ENCODE measurements at places on chromosomes 16 and 17. TPM values are rescaled to one million over a fixed set of nuclear protein-coding genes. Genes with fewer than 3 reads are reported as not detected.

DNA sequence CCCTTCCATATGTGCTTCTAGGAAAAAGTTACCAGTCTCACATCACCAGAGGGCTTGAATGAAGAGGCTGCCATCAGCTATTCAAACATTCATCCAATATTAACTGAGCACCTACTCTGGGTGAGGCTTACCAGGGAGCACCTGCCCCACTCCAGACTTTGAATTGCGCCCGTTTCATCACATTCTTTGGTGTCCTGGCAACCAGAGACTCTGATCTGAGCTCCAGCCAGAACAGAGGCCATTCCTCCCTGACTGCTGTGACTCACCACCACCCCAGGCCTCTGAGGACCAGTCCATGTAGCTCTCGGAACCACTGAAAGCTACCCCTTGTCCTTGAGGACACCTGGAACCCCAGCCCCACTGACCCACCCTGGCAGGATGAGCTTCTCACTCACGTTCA lies at the start of gene C16orf96:
TSS of gene C16orf96 (plus strand) at position 229 of the 400 bp plus-strand sequence. CDS start at position 379, 150 bp downstream.
- peak; percentile 10 for DNase-seq

RNF222 gene
- total RNA-seq: not detected

DNA sequence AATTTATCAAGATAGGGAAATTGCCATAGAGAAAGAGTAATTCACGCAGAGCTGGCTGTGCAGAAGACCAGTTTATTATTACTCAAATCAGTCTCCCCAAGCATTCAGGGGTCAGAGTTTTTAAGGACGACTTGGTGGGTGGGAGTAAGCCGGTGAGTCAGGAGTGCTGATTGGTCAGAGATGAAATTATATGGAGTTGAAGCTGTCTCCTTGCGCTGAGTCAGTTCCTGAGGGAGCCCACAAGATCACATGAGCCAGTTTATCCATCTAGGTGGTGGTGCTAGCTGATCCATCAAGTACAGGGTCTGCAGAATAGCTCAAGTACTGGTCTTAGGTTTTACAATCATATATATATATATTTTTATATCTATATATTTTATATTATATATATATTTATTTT lies 6.0 kb upstream of the AQP8 start:
- peak; percentile 78 for DNase-seq

TNK1 gene
- total RNA-seq: 0.78 TPM

Data from RPMI7951 (cell line).